ENCODE measurements at places on chromosomes 4 and X.

DNA sequence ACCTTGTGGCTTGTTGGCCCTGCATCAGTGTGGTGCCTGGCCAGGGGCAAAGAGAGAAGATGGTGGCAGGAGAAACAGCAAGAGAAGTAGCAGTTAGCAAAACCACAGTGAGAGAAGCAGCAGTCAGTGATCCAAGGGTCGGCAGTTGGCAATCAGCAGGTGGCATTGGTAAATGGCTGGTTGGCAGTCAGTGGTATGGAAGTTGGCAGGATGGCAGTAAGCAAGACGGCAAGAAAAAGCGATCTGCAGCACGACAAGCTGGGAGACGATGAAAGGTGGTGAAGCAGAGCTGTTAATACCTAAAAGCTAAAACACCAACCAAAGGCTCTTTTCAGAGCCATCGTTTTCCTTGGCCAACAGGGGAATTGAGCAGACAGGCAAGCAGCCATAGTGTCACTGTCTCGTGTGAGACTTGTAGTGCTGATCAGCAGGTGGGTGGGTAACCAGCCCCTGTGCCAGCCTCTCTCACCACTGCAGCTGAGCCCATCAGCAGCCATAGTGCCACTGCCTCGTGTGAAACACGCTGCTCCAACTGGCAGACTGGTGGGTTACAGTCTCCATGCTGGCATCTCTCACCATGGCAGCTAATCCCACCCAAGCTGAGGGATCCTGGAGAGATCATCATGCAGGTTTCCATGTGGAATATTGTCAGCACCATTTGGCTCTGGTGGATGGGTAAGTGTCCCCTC lies 2078.4 kb downstream of the PCDH7 start:
- DNase-seq = no peak

GRCh38 chrX:104288269-104288668 lies 33.5 kb upstream of the ESX1 start:
- DNase-seq = no peak

GRCh38 chr4:182048871-182049270 lies 194.3 kb upstream of the TENM3 start:
- DNase-seq = no peak

GRCh38 chr4:5678977-5679376 lies 29.4 kb downstream of the EVC2 start:
- DNase-seq = no peak

- no peak for DNase-seq
Measured at GRCh38 chrX:154749856-154750255, 1.0 kb downstream of the GAB3 start.

GRCh38 chrX:15881381-15881897 lies 26.8 kb upstream of the AP1S2 start:
- DNase-seq = no peak

- DNase-seq = no peak
Measured at GRCh38 chr4:23484689-23485088, 405.2 kb downstream of the PPARGC1A start.
